Hematopoietic multipotent progenitor cell treated with erythropoietin and hydrocortisone succinate and interleukin-3 and kit ligand, for 8 days (in vitro differentiated cells): ENCODE measurements at places on chromosomes 13 and 19.

- DNase-seq: no peak
Measured at GRCh38 chr13:113634279-113635047, 23.5 kb downstream of the ATP4B start.

- DNase-seq: no peak
Measured at GRCh38 chr13:66014771-66015170, 1215.4 kb downstream of the PCDH9 start.

DNA sequence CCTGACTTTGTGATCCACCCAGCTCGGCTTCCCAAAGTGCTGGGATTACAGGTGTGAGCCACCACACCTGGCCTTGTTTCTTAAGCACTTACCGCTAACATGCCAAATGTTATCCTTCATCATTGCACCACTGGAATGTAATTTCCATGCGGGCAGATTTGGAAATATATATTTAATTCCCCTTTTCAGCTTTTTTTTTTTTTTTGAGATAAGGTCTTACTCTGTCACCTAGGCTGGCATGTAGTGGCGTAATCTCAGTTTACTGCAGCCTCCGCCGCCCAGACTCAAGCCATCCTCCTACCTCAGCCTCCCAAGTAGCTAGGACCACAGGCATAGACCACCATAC is 4.3 kb upstream of the UPK1A start:
- DNase-seq: no peak

GRCh38 chr19:39083599-39083982 is 577 bp upstream of the ACP7 start:
- peak; percentile 5 for DNase-seq

DNA sequence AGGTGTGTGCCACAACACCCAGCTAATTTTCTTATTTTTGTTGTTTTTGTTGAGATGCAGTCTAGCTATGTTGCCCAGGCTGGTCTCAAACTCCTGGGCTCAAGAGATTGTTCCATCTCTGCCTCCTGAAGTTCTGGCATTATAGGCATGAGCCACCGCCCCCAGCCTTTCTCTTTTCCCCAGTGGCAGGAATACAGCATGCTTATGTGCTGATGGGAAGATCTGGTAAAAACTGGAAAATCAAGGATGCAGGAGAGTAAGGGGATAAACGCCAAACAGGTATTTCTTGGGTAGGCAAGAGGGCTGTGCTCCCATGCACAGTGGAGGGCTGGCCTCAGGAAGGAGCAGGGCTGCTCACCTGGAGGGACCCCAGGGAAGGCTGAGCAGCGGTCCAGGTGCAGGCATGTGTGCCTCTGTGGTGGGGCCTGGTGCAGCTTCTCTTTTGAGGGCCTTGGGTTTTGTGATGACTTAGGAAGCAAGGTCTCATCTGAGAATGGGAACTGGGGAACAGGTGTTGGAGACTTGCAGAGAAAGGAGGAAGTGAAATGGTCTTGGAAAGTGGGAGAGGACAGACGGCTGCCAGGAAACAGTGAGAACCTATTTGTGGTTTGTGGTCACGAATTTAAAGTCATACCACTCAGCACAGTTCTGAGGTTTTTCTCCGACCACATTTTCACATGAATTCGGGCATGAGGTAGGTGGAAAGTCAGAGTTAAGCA is 106.5 kb downstream of the TEX26 start:
- DNase-seq: no peak

- DNase-seq: no peak
Measured at GRCh38 chr13:20442375-20442774, 83.3 kb downstream of the CRYL1 start.

GRCh38 chr19:4328243-4328990 is 10.2 kb downstream of the STAP2 start:
- DNase-seq: peak; percentile 92

DNA sequence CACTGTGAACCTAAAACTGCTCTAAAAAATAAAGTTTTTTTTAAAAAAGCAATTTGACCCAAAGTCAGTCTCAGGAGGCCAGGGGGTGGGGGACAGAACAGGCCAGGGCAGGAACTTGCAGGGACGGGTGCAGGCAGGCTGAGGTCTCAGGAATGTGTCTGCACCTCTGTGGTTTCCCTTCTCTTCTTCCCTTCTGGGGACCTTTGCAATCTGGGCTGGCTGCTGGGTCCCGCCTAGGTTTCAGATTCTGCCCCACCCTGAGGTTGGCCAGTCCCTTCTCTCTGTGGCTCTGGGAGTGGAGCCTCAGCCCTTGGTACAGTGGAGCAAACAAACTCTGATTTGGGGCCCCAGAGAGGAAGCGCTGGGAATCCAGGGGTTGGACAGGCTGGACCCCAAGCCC is 5.3 kb upstream of the F2RL3 start:
- no peak for DNase-seq

DNA sequence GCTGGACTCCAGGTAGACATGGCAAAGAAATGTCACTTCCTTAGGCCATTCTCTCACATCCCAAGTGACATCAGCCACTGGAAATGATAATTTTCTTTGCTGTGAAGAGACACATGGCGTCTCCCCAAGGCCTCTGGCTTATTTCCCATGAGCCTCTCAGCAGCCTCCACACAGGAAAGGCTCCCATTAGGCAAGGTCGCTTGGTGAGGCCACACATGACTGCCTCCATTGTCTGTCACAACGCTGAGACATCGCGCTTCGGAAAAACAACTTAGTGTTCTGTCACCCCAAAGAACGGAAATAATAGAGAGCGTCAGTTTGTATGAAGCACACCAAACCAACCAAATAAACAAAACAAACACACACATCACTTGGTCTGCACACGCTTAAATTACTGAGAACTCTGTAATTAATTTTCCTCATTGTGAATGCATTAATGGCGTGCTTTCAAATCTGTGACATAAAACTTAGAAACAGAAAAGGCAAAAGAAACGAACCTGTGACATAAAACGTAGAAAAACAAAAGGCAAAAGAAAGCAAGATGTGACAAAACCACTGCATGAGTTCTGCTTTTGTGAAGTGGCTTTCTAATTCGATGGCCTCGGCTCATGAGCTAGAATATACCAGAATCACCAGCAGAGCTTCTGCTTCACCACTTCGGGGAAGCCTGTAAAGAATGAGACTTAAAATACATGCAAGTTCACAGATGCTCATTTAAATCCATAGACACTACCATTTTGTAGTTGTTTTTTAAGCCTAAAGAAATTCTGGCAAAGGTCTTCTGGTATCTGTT is 404.2 kb upstream of the SGCG start:
- DNase-seq: no peak

- DNase-seq: no peak
Measured at GRCh38 chr19:33255781-33256180, 30.1 kb upstream of the SLC7A10 start.

DNA sequence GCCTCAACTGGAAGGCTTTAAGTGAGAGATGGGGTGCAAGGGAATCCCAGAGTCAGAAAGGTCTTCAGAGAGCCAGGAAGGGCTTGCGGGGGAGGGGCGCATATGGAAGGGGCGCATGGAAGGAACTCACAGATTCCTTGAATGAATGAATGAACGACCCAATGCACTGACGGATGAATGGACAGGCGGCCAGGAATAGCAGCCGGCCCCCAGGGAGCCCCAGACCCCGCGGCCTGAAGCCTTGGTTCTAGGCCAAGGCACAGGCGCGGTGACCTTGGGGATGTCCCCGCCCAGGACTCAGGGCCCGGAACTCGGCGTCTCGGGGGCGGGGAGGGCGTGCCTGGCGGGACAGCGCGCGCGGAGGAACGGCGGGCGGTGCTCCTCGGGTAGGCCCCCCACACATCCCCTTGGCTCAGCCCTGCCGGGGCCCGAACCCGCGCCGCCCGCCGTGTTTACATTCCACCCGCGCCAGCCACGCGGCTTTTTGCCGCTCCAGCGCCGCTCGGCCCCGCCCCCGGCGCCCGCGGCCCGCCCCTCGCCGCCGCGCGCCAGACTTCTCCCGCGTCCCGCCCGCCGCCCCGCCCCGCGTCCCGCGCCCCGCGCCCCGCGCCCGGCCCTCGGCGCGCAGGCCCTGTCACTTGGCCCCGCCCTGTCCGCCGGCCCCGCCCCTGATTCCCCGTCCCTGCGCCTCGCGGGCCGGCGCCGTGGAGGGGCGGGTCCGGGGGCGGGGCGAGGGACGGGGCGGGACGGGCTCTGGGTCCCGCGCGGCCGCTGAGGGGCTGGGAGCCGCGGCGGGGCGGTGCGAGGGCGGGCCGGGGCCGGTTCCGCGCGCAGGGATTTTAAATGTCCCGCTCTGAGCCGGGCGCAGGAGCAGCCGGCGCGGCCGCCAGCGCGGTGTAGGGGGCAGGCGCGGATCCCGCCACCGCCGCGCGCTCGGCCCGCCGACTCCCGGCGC is at the start of gene CCNE1:
TSS of gene CCNE1 (plus strand) at position 867 of the 955 bp plus-strand sequence. CDS start 565 bp downstream, outside the sequence.
- peak; percentile 84 for DNase-seq

GRCh38 chr13:37453246-37453645 is 145.3 kb downstream of the POSTN start:
- no peak for DNase-seq

GRCh38 chr19:3761382-3762129 is at the start of gene APBA3:
Gene APBA3 (minus strand): TSS chr19:3761692. CDS start chr19:3760264, 1,428 bp downstream.
- peak; percentile 93 for DNase-seq

- no peak for DNase-seq
Measured at GRCh38 chr13:98220271-98220791, 43.3 kb upstream of the RNF113B start.

DNA sequence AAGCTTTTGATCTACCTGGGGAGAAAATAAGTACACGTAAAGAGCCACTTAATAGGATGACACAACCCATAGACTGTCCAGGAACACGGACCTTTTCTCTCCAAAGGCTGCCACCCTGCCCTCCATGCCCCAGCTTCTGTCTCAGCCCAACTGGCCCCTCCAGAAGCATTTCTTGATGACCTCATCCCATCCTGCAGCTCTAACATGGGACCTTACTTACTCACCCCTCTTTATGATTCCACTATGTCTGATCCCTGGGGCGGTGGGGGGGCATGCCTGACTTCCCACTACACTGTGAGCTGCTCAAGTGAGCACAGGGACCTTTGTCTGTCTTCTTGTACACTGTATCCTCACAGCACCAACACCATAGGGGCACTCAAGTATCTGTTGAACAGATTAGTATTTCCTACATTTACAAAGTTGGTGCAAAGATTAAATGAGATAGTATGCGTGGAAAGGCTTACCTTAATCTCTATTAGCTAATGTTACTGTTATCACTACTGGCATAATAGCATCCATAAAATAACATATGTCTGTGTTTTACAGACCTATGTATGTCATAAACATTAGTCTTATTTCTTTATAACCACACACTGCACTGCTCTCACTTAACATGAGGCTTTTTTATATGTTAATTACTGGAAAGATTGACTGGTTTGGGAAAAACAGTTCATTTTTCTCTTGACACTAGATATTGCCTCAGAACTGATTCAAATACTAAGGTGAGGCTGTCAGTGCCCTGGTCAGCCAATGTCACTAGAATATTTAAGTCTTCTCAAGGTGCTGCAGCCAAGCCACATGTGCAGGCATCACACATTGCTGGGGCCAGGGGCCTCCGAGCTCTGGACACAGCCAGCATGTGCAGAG is 100.9 kb downstream of the FOXO1 start:
- DNase-seq: no peak

DNA sequence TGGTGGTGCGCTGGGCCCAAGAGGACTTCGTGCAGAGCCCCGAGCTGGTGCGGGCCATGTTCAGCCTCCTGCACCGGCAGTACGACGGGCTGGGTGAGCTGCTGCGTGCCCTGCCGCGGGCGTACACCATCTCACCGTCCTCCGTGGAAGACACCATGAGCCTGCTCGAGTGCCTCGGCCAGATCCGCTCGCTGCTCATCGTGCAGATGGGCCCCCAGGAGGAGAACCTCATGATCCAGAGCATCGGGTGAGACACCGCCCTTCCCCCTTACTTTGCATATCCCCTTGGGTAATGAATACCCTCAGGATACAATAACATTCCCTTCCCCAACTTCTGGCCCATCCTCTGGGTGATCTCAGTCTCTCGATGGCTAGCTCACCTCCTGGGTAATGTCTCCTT is 60.9 kb downstream of the RYR1 start:
- DNase-seq: no peak

DNA sequence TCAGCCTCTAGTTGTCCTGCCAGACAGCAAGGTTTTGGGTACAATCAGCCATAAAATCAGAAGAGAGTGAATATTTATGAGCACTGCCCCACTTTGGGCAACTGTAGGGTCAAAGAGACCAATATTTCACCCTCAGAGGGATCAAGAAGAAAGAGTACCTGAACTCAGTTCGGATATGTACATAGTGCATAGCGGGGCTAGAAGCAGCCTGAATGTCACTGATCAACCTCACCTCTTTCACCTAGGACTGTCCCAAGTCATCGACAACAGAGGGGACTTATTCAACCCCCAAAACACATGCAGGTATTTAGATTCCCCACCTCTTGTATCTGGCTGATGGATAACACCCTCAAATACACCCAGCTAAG is 446.9 kb downstream of the COG6 start:
- no peak for DNase-seq

- DNase-seq: peak; percentile 69
Measured at GRCh38 chr19:7337380-7338194, 11.2 kb upstream of the ARHGEF18 start.

DNA sequence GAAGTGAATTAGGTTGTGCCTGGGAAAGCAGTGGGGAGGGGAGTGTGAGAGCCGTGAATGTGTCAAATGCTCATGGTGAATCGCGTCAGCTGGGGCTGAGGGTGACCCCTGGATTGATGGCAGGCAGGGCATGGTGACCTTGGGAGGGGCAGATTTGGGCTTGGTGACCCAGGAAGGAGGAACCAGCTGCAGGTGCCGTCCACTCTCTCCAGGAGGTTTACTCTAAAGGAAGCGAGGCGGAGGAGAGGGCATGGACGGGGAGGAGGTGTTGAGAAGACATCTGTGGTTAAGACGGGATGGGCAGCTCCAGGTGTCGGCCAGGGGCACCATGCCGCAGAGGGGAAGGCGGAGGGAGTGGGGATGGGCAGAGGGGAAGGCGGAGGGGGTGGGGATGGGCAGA is 28.7 kb downstream of the TMEM255B start:
- DNase-seq: no peak

DNA sequence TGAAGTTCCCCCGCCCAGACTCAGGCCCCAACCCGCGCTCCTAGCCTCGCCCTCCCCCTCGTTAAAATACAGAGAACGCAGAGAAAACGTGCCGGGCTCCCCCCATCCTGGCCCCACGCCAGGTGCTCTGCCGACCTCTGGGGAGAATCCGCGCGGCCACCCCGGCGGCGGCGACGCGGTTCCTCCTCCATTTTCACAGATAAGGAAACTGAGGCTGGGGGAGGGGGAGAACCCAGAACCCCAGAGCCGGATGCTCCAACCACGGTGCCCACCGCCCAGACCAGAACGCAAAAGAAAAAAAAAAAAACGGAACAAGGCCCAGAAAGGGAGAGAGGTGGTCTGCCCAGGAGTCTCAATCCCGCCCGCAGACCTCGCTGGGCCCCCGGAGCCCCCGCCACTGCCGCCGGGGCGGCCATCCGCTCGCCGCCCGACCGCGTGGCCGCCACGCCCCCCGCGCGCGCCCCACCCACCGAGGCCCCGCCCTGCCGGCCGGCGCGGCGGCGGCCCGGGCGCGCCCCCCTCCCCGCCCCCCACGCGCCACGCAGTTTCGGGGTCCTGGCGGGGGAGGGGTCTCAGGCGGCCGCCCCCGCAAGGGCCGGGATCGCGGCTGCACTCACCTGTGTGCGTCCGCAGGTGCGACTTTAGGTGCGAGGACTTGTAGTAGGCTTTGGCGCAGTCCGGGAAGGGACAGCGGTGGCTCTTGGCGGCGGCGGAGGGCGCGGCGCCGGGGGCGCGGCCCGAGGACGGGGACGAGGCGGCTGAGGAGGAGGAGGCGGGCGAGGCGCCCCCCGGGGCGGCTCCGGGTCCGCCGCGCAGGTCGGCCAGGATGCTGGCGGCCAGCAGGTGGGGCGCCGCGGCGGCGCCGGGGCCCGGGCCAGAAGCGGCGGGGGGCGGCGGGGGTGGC is 703 bp downstream of the KLF16 start:
- peak; percentile 73 for DNase-seq

GRCh38 chr19:14507704-14508542 is 10.3 kb downstream of the DNAJB1 start:
- no peak for DNase-seq
